ENCODE measurements at places on chromosomes 1 and 21.

GRCh38 chr1:17935230-17935629 lies 172.4 kb upstream of the IGSF21 start:
- DNase-seq = no peak
- H3K4me1 ChIP-seq = no peaks in the 10 kb centered on the region
- H3K36me3 ChIP-seq = no peaks in the 10 kb centered on the region
- peaks cover 17% of the 10 kb centered on the region for H3K27me3 ChIP-seq
- no peak overlapping the region for H3K4me3 ChIP-seq

GRCh38 chr1:67685067-67685557 lies at the start of gene GADD45A:
TSS of gene GADD45A (plus strand) at chr1:67685201. CDS start at chr1:67685495, 294 bp downstream.
- H3K36me3 ChIP-seq = peaks cover 4% of the 10 kb centered on the region
- H3K27ac ChIP-seq = peak within 1 kb of the TSS; percentile 51
- DNase-seq = peak; percentile 87
- H3K4me1 ChIP-seq = peaks cover 4% of the 10 kb centered on the region

DNA sequence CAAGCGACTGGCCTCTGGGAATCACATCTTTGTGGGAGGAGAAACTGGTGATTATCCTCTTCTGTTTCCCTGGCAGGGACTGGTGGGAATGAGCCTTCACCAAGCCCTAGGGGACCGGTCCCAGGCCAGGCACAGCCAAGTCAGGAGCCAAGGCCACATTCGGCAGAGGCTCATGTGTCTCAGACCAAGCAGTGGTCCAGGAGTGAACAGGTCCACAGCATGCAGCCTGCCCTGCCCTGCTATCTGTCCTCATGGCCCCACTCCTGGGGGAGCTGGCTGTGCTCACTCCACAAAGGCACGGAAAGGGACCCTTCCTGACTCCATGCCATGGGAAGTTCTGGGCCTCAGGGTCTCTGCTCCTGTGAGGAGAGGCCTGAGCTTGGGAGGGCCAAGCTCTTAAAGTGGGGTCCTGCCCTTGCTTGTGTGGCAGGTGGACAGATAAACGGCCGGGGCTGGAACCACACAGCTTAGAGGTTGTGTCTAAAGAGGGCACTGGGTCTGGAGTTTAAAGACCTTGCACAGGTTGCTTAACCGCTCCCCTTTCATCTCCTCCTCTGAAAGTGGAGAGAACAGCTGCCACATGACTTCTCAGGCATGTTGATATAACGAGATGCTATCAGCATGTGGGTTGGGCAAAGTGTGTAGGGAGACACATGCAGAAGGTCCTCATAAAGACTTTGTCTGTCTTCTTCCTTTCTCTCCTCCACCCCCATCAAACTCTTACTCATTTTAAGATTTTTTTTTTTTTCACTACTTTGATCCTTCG lies 57.5 kb downstream of the CASQ2 start:
- no peaks in the 10 kb centered on the region for H3K36me3 ChIP-seq
- no peak overlapping the region for H3K27ac ChIP-seq
- H3K4me3 ChIP-seq = no peak overlapping the region
- DNase-seq = no peak
- H3K27me3 ChIP-seq = no peaks in the 10 kb centered on the region
- H3K4me1 ChIP-seq = no peaks in the 10 kb centered on the region

- no peak overlapping the region for H3K27ac ChIP-seq
- no peaks in the 10 kb centered on the region for H3K27me3 ChIP-seq
- no peaks in the 10 kb centered on the region for H3K36me3 ChIP-seq
- H3K4me1 ChIP-seq = no peaks in the 10 kb centered on the region
- no peak overlapping the region for H3K4me3 ChIP-seq
- DNase-seq = no peak
Measured at GRCh38 chr1:69914976-69915765, 290.2 kb downstream of the LRRC40 start.

- H3K27me3 ChIP-seq = no peaks in the 10 kb centered on the region
- no peaks in the 10 kb centered on the region for H3K36me3 ChIP-seq
- no peak overlapping the region for H3K4me3 ChIP-seq
- H3K4me1 ChIP-seq = no peaks in the 10 kb centered on the region
Measured at GRCh38 chr1:165533254-165533653, 10.5 kb upstream of the LRRC52 start.

GRCh38 chr1:247409869-247410544 lies 6.0 kb upstream of the NLRP3 start:
- H3K27me3 ChIP-seq = no peaks in the 10 kb centered on the region
- H3K36me3 ChIP-seq = no peaks in the 10 kb centered on the region
- peak overlapping the region; percentile 60 for H3K27ac ChIP-seq
- peak; percentile 15 for DNase-seq
- no peak overlapping the region for H3K4me3 ChIP-seq
- H3K4me1 ChIP-seq = peaks cover 38% of the 10 kb centered on the region

- no peak overlapping the region for H3K27ac ChIP-seq
- no peak for DNase-seq
- H3K27me3 ChIP-seq = peaks cover 2% of the 10 kb centered on the region
- no peak overlapping the region for H3K4me3 ChIP-seq
Measured at GRCh38 chr1:229822026-229822425, 196.0 kb downstream of the URB2 start.

DNA sequence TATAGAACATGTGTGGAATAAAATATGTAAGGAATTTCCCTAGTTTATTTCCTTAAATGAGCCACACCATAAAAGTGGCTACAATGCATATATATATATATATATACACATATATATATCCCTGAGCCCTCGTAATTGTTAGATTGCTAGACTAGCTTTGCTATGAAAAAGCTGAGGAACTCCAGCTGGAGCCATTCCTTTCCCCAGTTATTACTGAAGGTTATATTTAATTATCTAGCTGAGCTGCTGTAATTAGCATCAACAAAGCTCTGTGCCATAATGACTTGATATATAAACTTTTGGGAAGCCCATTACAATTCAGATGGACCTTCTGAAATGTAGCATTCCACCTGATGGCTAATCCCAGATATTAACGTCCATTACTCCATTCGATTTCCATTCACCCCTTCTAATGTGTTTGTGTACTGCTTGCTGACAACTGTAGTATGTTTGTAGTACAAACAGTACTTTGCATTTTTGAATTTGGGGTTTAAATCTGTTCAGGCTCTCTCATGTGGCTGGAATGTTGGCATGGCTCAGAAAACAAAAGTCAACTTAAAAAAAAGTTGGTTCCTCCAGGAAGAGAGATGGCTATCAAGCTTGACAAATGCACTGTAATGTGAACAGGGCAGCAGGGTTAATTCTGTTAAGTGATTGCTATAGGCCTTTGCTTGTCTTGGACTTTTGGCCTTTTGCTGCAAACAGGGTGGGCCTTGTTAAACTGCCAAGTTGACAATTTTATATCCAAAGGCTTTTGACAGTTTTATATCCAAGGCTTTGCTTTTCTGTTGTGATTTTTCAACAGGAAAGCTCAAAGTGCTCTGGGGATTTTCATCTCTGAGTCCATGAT lies 170.0 kb downstream of the LTN1 start:
- DNase-seq = no peak
- no peak overlapping the region for H3K4me3 ChIP-seq
- H3K36me3 ChIP-seq = peaks cover 4% of the 10 kb centered on the region

GRCh38 chr1:24828887-24829192 lies 83.6 kb downstream of the CLIC4 start:
- no peak overlapping the region for H3K4me3 ChIP-seq
- no peak for DNase-seq
- H3K27me3 ChIP-seq = peaks cover 6% of the 10 kb centered on the region
- H3K4me1 ChIP-seq = no peaks in the 10 kb centered on the region
- no peak overlapping the region for H3K27ac ChIP-seq

Measured in T-cell (primary cell).